ENCODE measurements at places on chromosomes 7 and 10.

DNA sequence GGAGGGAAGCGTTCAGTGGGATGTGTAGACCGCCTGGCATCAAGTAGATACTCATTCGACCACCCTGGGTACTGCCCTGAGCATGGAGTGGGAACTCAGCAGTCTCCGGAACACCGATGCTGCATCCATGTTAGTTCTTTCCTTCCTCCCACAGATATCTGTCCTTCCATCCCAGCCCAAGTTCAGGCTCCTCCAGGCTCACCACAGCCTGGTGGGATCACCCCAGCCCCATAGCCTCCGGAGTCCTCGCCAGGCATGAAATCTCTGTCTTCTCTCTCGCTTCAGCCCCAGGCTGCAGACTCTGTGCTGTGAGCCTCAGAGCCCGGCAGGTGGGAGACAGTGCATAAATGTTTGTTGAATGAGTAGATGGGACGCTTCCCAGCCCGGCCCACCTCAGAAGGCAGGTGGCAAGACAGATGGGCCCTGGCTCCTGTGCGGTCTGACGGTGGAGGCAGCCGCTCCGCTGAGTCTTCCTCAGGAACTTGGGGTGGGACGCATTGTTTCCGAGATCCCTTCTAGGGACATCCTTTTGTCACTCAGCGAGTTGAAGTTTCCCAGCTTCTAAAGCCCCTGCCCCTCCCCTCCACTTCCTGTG is 42.9 kb downstream of the ELFN1 start:
- no peak for DNase-seq

DNA sequence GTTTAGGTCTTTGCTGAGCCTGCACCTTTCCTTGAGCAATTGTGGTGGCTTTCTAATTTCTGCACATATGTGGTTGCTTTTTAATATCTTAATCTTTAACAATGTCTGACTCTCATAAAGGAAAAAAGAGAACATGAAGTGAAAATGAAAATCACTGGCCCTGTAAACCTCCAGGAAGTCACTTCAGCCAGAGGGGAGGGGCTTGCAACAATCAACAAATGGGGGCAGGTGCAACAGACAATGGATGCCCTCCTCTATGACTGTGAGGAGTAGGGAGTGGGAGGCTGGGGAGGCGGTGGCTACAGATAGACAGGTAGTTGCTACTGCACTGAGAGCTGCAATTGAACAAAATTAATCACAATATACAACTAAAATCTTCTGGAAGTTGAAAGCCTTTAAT is 1377.4 kb downstream of the XPNPEP1 start:
- DNase-seq, result no peak

DNA sequence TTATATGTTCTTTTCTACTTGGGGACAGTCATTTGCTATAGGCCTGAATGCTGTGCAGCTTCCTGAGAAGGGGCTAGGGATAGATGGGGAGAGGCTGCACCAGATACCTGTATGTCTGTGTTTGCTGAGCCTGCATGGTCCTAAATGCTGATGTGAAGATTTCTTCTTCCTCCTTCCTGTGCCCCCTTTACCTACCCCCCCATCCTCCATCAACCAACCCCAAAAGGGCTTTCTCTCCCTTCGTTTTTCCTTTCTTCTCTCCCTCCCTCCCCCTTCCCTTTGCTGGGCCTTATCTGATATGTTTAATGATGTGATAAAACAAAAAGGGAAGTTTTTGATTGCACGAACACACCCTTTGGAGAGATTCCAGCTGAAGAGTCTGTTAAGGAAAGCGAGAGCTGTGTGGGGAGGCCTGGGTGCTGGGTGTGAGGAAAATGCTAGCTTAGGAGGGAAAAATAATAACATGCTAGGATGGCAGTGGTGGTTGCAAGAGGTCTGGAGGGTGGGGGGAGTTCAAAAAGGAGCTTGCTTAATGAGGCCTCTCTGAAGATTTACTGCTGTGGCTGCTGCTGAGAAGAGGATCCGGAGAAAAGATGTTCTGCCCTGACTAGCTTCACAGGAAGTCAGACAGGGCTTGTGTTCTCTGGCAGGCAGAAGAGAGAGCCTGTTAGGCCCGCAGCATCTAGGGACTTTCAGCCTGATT is 101.8 kb downstream of the SAMD9 start:
- DNase-seq, result no peak

DNA sequence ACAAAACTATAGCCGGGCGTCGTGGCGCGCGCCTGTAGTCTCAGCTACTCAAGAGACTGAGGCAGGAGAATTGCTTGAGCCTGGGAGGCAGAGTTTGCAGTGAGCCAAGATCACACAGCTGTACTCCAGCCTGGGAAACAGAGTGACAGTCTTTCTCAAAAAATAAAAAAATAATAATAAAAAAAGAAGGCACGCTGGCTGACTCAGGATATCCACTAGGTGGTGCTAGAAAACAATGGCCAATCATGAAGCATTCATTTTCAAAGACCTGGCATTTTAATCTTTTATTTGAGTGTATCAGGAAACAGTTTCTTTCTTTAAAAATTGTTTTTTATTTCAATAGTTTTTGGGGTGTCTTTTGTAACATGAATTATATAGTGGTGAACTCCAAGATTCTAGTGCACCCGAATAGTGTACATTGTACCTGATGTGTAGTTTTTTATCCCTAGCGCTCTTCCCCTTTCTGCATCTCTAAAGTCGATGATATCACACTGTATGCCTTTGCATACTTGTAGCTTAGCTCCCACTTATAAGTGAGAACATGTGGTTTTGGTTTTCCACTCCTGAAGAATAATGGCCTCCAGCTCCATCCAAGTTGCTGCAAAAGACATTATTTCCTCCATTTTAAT is 88.6 kb downstream of the LYZL1 start:
- DNase-seq, result no peak

- no peak for DNase-seq
These were observed 156.0 kb downstream of the EGFR start for GRCh38 chr7:55174856-55175255.

DNA sequence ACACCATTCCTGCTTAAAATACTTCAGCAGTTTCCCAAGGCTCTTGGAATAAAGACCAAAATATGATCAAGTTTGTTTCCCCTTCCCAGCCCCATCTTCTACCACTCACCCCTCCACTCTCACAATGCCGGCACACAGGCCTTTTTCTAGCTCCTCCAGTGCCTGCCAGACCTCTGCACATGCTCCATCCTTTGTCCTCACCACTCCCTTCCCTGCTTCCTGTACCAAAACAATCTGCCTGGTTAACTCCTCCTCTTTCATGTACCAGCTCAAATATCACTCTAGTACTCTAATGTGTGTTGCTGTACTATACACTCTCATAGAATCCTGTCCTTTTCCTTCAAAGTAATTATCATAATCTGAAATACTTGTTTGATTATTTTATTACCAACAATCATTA is 19.4 kb downstream of the SCRN1 start:
- no peak for DNase-seq

DNA sequence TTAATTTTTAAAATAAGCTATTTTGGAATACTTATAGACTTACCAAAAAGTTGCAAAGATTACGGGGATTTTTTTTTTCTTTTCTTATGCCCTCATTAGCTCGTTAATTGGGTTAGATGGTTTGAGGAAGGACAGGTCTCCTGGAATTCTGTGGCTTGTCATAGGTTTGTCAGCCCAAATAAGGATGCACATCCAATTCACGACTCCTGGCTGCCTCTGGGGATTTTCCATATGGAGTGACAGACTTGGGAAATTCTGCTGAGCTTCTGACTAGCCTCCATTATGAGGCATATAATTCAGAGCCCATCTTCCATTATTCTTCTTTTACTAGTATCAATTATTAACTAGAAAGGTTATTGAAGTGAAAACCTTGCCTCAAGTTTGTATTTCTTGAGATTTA is 102.1 kb downstream of the AUTS2 start:
- no peak for DNase-seq

- no peak for DNase-seq
These were observed 2.1 kb upstream of the MBL2 start for GRCh38 chr10:52774600-52775106.
